ENCODE measurements at places on chromosomes 4 and X.

GRCh38 chr4:169060391-169061091 lies 50.5 kb upstream of the CBR4 start:
- DNase-seq = no peak

GRCh38 chr4:6546681-6547447 lies 28.1 kb upstream of the MAN2B2 start:
- DNase-seq = peak; percentile 18

- DNase-seq = no peak
These were observed 1420.5 kb downstream of the PCDH7 start for GRCh38 chr4:32140636-32141035.

DNA sequence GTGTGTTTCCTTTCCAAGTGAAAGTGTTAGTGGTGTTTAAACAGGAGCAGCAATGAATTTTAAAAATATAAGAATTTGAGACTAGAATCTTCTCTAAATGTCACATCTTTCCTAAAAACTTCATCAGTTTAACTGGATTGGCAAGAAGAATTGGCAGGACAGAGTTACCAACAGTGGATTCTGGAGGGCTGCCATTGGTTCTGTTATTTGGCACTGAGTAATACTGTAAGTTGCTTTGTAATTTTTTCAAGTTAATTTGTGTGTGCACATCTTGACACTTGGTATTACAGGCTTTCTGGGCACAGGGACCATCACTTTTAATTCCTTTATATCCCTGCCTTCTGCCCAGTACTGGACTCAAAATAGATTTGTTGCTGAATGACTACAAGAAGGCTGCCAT lies 4.5 kb upstream of the GPRIN3 start:
- no peak for DNase-seq

GRCh38 chr4:136489101-136489500 lies 1043.2 kb downstream of the PCDH18 start:
- no peak for DNase-seq
